ENCODE measurements at places on chromosomes 2 and 18.

DNA sequence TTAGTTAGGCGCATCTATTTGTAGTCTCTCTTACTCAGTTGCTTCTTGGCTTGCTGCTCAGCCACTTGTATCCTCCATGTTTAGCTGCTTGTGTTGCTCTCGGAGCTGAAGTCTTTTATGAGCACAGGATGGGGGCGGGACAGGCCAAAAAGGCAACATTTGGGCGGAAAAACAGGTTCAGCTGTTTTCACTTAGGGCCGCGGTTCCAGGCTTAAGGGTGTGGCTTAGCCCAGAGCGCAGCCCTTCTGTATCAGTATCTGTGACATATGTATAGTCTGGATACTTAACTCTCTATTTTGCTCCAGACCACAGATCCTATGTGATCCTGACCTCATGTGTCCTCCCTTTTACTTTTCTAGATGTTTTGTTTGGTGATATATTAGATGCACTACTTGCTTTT is 763.5 kb downstream of the SUCLG1 start:
- DNase-seq: no peak

GRCh38 chr18:5370332-5370731 is 74.8 kb upstream of the ZBTB14 start:
- DNase-seq: no peak

GRCh38 chr2:105183555-105184323 is 57.8 kb upstream of the GPR45 start:
- DNase-seq: no peak

- no peak for DNase-seq
Observed at GRCh38 chr2:134975281-134976009, 56.8 kb downstream of the CCNT2 start.

DNA sequence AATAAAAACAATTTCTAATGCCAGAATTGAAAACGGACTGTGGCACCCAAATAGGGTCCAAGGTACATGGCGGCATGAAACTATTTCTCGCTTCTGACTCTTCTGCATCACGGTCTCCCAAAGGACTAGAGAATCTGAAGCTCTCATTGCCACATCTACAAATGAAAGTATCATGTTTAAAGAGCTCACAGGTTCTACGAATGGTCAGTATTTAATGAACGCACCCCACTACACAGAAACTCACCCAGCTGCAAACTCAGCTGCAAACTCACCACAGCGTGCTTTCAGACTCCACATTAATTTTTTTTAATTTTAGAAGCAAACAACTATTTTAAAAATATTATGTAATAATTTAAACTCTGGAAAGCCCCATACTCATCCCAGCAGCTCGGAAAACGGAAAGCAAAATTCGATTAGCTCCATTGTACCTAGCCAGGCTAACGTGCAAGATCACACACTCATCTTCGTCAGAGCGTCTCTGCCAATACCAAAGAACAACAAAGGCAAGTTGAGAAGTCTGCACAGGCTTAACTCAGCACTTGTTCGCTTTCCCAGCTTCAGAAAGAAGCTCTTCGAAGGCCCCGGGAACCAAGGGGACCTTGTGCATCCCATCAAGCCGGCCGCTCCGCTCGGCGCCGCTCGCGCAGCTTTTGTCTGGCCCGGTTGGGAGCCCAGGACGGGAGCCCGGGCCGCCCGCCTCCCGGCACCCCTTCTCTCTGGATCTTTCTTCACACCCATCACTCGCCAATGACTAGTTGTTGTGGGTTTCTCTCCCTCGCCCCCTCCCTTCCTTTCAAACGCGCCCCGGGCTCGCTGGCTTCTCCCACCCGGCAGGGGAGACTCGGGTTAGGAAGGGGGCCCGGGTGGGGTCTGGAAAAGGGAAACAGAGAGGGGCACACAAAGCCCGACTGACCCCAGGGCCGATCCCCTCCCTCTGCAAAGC is 785 bp downstream of the CLASP1 start:
- peak; percentile 23 for DNase-seq

DNA sequence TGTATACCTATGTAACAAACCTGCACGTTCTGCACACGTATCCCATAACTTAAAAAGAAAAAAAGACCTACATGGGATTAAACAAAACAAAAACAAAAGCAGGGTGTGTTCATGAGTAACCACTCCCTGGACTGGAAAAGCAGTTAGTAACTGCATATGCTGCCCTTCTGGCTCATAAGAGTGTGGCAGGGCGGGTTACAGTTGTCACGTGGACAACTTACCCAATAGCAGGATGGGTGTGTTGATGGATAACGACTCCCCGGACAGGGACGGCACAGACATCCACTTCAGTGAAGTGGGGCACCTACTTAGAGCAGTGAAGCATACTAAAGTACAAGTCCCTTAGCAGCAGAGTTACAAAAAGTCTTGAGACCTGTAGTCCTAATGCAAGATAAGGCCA is 136.7 kb downstream of the CCBE1 start:
- DNase-seq: no peak

- no peak for DNase-seq
Observed at GRCh38 chr2:27298391-27299080, 9.7 kb downstream of the UCN start.

- DNase-seq: no peak
Observed at GRCh38 chr2:128451084-128452023, 132.7 kb upstream of the HS6ST1 start.

DNA sequence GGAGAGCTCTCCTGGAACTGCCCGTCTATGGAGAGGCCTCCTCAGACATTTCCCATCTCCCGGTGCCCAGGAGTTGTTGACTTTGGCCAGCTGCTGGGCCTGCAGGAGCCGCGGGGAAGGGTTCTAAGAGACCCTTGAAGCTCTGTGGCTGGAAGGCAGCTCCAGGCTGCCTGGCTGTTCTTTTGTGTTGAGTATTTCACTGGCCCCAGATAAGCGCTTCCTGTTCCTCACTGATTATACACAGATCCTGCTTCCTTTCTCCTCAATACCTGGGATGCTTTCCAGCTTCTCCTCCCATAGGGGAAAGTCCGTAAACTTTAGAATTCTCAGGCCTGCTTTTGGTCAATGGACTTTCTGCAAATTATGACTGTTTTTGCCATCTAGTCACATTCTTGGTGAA is 57.8 kb downstream of the TGOLN2 start:
- no peak for DNase-seq

DNA sequence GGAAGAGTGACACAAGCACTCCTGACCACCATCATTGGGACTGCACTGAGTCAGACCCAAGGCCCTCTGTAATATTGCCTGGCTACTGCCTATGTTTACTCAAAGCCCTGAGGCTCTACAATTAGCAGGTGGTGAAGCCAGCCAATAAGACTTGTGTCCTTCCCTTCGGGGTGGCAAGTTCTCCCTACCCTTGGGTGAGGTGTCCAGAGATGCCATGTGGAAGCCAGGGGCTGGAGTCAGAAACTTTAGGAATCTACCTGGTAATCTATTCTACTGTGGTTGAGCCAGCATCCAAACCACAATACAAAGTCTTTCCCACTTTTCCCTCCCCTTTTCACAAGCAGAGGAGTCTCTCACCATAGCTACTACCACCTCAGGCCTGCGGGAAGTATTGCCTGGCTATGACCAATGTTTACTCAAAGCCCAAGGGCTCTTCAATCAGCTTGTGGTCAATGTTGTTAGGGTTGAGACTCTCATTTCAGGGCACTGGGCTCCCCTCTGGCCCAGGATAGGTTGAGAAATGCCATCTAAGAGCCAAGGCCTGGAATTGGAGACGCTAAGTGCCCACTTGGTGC is 17.6 kb downstream of the DHRS9 start:
- DNase-seq: no peak

GRCh38 chr2:72993933-72994280 is 76.6 kb downstream of the EMX1 start:
- no peak for DNase-seq

GRCh38 chr2:230873661-230874401 is 9.1 kb downstream of the ITM2C start:
- no peak for DNase-seq

- DNase-seq: no peak
Observed at GRCh38 chr18:13141209-13141608, 77.4 kb upstream of the LDLRAD4 start.

- no peak for DNase-seq
Observed at GRCh38 chr2:147482111-147482895, 362.5 kb upstream of the ACVR2A start.

- no peak for DNase-seq
Observed at GRCh38 chr2:97645112-97645694, 659 bp upstream of the COX5B start.

DNA sequence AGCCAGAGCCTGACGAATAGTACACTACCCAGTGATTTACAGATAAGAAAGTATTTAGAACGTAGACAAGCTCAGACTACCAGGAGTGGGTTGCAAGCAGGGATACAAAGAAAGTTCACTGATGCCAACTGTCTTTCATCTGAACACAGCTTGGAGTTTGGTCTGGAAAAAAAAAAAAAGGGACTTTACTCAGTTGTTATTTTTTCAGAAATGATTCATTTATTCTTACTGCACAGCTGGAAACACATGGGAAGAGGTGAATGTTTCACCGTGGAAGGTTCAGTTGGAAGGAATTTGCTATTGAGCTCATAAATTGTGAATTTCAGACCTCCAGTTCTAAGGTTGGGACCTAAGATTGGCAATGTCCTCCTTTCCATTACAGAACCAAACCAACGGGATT is 259.7 kb downstream of the ETAA1 start:
- no peak for DNase-seq

GRCh38 chr2:176668912-176669311 is 399.7 kb downstream of the MTX2 start:
- DNase-seq: no peak

GRCh38 chr2:181145645-181146044 is 165.2 kb downstream of the UBE2E3 start:
- no peak for DNase-seq

DNA sequence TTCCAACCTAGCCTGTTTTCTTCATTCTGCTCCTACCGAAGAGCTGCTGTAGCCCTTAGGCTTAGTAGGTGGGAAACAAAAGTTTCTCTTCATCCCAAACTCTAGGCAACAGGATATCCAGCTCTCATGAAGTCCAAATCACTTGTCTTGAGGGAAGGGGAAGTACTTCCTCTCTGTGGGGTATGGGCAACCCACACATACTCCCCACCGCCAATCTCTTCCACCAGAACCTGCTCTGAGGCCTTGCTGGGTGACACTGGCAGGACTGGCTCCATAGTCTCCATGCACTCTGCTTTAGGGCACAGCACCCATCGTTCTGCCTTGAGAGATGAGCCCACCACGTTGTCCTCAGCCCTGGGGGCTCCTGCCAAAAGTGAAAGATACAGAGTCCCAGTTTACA is 173.0 kb downstream of the NCK2 start:
- no peak for DNase-seq

DNA sequence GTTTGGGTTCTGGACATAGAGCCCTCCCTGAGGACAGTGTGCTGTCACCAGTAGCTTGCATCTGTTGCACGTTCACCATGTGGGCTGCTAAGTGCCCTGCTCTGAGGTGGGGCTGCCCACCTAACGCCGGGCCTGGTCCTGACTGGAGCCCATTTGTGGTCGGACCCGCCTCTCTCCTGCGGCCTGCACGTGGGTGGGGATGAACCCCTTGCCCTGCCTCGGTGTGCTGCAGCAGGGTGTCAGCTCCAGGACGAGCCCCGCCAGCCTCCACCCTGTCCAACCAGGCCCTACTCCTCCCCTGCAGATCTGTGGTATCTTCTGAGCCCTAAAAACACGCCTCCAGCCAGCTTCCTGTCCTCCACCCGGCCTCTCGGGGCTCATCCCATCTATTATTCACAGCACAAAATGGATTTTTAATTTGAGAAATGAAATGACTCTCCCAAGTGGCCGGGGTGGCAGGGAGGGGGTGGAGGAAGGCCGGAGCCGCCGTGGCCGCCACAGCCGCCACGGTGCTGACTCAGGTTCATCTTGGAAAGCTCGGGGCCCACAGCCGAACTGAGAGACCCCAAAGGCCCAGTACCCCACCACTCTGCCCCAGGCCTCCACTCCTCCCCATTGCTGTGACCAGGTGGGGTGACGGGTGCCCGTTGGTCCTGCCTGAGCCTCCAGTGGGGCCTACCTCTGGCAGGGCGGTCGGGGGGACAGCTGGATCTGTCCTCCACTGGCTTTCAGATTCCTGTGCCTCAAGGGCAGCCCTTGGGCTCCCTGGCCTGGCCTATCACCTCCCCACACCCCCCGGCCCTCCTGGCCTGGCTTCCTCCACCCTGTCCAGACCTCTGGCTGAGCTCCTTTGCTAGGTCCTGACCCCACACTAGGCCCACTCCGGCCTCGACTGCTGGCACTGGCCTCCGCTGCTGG is 2.8 kb upstream of the ECEL1 start:
- no peak for DNase-seq

- no peak for DNase-seq
Observed at GRCh38 chr2:33073018-33073417, 126.3 kb downstream of the LTBP1 start.

- DNase-seq: no peak
Observed at GRCh38 chr2:200353120-200353519, 46.6 kb downstream of the SPATS2L start.

GRCh38 chr18:66900837-66901236 is 296.9 kb upstream of the CDH19 start:
- no peak for DNase-seq
